ENCODE measurements at places on chromosomes 12 and 14.

DNA sequence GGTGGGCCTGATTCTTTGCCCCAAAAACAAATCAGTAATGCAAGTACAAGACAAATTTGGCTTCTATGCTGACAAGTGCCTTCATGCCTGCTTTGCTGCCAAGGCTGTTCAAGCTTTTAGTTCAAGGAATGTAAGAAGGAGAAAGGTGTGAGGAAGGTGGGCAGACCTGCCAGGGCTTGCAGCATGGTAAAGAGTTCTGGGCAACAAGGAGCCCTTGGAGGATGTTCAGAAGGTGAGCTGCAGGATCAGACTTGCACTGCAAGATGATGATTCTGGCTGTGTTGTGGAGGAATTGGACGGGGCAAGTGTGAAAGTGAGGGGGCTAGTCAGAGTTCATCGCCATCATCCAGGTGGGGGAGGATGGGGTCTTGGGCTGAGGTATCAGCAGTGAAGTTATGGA lies 167.9 kb downstream of the NUAK1 start:
- DNase-seq, result no peak

DNA sequence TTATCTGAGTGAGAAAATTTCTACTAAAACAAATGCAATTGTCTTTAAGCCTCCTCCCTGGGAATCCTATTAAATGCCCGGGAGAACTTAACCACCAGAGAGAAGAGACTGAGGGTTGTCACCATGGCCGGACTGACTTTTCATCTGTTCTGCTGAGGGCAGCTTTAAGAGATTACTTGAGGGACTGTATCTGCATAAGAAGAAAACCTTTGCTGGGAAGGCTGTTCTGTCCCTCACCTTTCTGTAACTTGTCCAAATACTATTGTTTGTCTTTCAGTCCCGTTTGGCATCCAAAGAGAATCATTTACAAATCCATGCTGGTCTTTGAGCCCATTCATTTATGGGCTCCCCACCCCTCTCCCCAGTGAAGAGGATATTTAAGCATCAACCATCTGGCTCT lies 306.3 kb upstream of the FLRT2 start:
- DNase-seq, result no peak

DNA sequence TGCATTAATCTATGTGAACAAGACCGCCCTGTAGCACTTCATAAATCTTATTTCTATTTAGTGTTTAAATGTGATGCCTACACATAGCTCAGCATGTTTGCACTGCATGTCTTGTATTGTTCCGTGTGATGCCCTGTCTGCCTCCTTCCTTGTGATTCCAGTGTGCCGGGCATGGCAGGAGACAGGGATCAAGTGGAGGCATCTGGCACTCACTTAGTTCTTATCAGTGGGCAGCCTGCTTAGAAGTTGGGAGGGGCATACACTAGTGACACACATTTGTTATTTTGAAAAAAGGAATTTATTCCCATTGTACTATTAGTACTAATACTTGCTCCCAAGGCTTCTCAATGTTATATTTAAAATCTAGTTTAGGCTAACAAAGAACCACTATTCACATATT lies 176.4 kb downstream of the KCNA5 start:
- DNase-seq, result no peak

- DNase-seq, result no peak
These were observed 21.6 kb upstream of the CNOT2 start for GRCh38 chr12:70221626-70222025.

DNA sequence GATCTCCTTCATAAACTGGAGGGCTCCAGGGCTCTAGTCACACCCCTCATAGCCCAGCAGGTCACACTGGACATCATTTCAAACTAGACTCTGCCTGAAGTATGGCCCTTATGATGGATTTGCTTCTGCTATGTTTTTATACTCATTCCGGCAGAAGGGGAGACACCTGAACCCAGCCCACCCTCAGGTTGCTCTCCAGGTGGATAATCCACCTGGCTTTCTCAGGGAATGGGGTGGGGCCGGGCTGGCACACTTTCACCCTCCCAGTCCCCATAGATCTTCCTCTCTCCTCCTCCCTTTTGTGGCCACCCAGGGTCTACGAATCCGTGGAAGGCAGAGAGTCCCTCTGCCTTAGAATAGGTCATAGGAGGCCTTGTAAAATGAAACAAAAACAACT lies 9.8 kb upstream of the KRT73 start:
- no peak for DNase-seq
